Neural progenitor cell (in vitro differentiated cells): ENCODE measurements at places on chromosomes 7 and 10.

DNA sequence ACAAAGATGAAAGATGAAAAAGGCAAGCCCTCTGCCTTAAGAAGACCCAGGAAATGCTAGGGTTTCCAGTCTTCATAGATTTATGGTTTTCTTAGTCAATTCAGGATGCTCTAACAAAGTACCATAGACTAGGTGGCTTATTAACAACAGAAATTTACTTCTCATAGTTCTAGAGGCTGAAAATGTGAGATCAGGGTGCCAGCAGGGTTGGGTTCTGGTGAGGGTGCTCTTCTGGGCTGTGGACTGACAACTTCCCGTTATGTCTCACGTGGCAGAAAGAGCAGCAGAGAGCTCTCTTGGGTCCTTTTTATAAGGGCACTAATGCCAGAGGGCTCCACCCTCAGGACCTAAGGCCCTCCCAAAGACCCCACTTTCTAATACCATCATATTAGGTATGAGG is 23.7 kb downstream of the ELMO1 start:
- DNase-seq: no peak

DNA sequence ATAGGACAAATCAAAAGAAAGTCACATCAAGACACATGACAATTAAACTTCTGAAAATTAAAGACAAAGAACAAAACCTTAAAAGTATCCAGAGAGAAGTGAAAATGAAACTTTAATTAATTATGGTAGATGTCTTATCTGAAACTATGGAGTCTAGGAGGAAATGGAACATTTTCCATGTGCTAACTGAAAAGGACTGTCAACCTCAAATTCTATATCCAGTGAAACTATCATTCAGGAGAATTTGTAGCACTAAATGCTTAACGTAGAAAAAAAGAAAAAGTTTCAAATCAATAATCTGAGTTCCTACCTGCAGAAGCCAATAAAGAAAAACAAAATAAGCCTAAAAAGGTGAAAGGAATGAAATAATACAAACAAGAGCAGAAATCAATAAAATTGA is 33.1 kb upstream of the C10orf71 start:
- DNase-seq: no peak

GRCh38 chr7:116984511-116984910 is 31.2 kb downstream of the ST7 start:
- no peak for DNase-seq

DNA sequence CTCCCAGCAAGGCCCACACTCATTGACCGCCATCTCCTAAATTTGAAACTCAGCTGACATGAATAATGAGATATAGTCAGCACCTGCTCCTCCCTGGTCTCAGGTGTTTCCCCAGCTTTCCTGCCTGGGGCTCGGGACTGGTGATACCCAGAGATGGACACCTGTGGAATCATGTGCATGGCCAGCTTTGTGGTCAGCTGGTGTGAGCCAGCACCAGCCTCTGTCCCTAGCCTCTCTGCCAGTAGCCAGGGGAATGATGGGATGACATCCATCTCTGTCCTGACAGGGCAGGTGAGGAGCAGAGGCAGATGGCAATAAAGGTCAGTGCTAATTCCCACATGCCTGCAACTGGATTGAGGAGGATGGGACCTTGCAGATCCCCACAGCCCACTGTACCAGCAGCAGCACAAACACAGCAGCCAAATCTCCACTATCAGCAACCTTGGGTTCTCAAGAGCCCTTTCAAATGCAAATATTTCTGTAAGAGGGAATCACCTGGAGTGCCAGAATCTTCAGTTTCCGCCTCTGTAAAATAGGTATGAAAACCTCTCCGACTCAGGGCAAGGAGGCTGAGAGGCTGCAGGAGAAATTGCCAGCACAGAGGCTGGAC is 329.2 kb upstream of the ZMIZ1 start:
- no peak for DNase-seq

DNA sequence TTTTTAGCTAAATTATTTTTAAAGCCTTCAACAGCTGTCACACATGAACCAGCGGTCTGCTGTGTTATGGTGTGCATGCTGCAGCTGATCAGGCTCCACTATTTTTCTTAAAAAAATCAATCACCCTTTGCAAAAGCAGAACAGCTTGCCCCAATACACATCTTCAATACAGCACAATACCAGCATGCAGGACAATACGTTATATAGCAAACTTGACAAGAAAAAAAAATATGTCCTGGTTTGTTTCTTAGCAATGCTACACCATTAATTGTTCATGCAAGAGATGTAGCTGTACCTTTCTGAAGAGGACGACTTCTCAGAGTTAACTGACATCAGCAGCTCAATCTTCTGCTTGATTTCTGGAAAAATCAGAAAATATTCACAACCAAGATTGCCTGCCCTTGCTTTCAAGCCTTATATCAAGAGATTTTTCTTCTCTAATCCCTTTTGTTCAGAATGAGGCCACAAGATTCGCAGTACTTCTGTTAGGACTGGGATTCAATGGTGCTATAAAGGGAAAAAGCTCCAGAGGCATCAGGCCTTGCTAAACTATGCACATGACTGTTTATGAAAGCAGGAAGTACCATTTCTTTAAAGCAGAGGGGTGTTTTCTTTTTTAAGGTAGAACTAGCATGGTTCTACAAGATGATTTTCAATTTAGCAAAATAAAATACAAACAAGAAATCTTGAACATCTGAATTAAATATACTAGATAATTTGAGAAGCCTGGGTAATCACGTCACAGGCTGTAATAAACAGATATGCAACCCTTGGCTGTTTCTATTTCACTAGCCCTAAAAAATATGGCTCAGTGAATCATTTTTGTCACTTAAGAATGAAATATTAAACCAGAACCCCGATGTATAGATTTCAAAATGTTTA is 120.0 kb downstream of the SRPK2 start:
- no peak for DNase-seq

- peak; percentile 37 for DNase-seq
Observed at GRCh38 chr10:78754269-78755062, 314.3 kb upstream of the ZMIZ1 start.

DNA sequence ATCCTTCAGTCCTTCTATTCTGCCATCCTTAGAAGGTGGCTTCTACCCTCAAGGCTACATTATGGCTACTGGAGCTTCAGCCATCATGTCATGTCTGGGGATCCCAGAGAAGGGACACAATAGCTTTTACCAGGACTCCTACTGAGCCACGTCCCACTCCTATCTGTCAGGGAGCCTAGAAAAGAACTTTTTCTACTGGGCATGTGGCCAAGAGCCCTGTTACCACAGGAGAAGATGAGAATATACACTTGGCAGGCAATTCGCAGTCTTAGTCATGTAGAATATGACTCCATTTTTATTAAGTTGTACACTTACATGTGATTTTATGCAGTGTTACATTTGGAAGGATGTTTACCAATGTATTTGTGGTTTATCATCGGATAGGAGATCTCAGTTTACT is 64.6 kb upstream of the KCNMA1 start:
- DNase-seq: no peak

DNA sequence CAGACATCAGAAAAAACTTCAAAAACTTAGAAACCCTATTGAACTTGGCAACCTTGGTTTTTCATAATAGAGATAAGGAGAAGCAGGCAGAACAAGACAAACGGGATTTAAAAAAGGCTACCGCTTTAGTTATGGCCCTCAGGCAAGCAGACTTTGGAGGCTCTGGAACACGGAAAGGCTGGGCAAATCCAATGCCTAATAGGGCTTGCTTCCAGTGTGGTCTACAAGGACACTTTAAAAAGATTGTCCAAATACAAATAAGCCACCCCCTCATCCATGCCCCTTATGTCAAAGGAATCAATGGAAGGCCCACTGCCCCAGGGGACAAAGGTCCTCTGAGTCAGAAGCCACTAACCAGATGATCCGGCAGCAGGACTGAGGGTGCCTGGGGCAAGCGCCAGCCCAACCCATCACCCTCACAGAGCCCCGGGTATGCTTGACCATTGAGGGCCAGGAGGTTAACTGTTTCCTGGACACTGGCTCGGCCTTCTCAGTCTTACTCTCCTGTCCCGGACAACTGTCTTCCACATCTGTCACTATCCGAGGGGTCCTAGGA is 115.3 kb downstream of the NRCAM start:
- DNase-seq: no peak

GRCh38 chr10:103044942-103045489 is 126.9 kb downstream of the CNNM2 start:
- DNase-seq: no peak

DNA sequence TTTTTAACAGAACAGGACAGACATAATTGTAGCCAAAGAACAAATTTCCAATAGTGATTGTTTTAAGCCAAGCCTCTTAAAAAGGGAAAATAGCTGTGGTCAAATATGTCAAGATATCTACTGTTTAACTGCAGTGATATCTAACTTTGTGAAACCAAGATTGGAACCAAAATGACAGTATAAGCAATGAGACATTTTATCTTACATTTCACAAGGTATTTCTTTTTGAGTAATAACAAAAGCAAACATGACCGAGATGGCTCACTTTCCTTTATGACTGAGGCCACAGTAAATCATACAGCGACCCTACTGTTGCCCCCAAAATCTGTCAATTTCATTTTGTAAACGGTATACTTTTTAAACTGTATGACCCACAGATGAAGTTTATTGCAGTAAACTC is 215.8 kb downstream of the MLLT10 start:
- DNase-seq: no peak

GRCh38 chr7:43653891-43654504 is 71.1 kb downstream of the STK17A start:
- DNase-seq: no peak

DNA sequence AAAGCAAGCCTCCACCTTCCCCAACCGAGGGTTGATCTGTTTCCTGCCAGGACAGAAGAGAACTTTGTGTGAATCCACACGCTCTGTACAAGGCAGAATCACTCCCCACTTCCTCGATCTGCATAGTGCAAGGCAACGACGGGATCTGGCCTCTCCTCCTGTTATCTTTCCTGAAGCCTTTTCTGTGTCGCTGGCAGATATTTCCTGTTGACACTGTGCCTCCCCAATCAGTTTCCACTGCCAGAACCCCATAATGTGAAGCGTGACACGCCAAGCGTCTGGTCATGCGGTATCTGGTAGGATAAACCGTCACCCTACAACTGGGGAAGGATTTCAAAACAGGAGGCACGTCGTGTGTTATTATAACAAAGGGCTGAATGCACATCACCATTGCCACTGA is 57.2 kb downstream of the FAM171A1 start:
- DNase-seq: no peak

- DNase-seq: peak; percentile 17
Observed at GRCh38 chr7:157637216-157637949, 300.6 kb downstream of the DNAJB6 start.

- DNase-seq: no peak
Observed at GRCh38 chr10:132904814-132905649, 37.3 kb downstream of the CFAP46 start.

GRCh38 chr7:105339404-105340323 is 49.1 kb downstream of the SRPK2 start:
- no peak for DNase-seq

GRCh38 chr7:107551936-107552335 is 11.8 kb downstream of the COG5 start:
- DNase-seq: no peak

DNA sequence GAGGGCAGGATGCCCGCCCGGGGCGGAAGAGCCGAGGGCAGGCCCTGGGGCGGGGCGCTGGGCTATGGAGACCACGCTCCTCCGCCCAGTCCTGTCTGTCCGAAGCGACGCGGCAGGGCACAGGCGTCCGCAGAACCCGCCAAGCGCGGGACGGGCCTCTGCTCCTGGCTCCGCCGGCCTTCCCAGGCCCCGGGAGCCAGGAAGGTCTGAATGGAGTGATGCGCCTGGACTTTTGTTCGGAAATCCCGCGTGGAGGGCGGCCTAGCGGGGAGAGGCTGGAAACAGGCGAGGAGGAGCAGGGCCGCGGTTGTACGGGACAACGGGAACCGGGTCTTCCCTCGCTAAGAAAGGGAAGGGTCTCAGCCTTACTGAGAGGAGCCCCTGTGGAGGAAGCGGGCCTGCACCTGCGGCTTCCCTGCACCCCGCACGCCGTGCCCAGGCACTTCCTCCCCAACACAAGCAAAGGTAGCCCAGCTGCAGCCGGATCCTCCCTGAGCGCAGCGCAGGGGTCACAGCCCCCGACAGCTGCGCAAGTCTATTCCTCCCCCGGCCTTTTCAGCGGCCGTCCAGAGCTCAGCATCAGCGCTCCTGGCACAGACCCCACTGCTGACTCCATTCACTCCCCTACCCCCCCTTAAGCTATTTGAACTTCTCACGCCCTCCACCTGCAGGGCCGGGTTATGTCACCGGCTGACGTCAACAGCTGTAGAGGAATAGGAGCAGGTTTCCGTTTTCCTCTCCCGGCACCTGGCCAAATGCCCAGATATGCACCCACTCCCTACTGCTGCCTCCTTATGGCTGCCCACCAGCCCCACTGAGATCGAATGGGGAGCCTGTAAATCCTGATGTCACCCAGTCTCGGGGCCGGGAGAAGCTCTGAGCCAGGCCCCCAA is 143.2 kb upstream of the RET start:
- DNase-seq: peak; percentile 73

DNA sequence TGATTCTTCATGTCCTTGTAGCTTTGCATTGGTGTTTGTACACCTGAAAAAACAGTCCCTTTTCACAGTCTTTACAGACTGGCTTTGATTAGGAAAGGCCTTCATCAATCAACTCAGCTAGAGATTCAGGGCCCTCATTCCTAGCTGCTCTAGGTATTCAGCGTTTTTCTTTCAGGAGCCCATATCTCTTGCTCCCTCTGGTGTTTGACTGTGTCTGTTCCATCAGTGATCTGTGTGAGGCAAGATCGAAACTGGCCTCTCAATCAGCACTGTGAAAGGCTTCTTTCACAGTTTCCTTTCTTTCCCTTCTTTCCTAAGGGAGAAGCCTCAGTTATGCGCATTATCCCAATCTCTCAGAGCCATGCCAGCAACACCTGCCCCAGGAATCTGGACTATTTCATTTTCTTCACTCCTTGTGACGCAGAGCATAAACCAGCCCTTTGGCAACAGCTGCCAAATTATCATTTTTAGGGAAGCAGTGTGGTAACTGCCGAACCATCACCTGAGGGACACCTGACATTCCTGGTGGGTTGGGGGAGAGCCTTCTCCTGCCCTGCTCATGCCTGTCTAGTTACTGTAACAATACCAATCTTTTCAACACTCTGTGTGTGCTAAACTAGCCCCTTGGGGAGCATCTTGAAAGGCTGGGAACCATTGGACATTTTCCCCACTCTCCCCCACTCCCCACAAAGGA is 75.7 kb upstream of the CCDC71L start:
- DNase-seq: peak; percentile 73

DNA sequence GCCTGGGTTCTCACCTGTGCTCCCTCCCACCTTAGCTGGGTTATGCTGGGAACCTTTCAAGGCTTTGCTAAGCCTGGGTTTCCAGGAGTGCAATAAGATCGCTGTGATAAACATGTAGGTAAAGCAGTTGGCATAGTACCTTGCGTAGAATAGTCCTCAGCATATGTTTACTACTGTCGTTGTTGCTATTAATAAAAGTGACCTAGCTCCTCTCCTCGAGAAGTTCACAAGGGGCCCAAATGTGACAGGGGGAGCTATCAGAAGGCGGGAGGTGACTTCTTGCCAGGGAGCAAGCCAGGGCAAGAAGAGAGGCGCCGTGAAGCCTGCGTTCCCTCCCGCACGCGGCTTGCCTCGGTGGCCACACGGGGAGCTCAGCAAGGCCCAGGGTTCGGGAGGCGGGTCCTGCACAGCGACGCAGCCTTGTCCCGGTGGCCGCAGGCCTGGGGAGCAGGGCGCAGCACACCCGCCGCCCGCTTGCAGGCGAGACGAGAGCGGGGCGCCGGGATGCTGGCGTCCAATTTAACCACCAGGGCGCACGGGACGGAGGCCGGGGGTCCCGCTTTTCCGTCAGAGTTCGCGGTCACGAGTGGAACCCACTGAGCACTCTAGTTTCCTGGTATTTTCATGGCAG is 106.2 kb downstream of the SNX10 start:
- DNase-seq: peak; percentile 78
